ENCODE measurements at places on chromosomes 13 and 19.

- DNase-seq = no peak
These were observed 5.2 kb downstream of the ZIC2 start for GRCh38 chr13:99986741-99987140.

- no peak for DNase-seq
These were observed 594 bp upstream of the ZNF850 start for GRCh38 chr19:36773223-36773579.

GRCh38 chr13:24692561-24692960 is 12.4 kb downstream of the ATP12A start:
- DNase-seq = peak; percentile 37

DNA sequence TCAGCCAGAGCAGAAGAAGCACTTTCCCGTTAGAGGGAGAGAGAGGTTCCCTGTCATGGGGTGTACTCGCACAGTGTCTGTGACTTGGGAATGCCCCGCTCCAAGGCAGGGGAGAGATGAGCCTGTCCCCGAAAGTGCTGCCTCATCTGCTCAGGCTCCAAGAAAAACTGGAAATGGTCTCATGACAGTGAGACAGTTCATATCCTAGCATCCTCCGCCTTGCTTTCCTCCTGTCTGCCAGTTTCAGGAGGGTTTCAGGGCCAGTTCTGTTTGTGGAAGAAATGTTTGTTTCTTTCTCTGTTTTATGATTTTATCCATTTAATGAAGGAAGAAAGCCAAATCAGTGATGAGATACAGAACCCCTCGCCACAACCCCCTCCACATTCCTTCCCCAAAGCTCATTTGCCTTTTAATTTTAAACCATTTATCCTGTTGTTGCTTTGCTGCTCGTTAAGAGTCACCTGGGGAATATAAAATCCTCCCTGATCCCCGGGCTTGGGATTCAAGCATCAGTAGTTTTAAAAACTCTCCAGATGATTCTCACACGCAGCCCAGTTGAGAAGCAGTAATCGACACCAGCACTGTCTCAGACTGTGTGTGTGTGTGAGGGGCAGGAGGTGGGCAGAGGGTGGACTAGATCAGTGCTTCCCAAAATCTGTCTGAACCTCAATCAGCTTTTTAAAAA is 144.6 kb upstream of the UBL3 start:
- DNase-seq = no peak

GRCh38 chr13:44904967-44905366 is 84.3 kb downstream of the NUFIP1 start:
- DNase-seq = peak; percentile 89

- DNase-seq = no peak
These were observed 1196.2 kb downstream of the PCDH9 start for GRCh38 chr13:66033924-66034323.

All from fibroblast of skin of scalp (primary cell).